ELR (cell line): ENCODE measurements at places on chromosomes 6 and 20.

- DNase-seq: no peak
Observed at GRCh38 chr6:167569041-167569805, 244.3 kb downstream of the TTLL2 start.

DNA sequence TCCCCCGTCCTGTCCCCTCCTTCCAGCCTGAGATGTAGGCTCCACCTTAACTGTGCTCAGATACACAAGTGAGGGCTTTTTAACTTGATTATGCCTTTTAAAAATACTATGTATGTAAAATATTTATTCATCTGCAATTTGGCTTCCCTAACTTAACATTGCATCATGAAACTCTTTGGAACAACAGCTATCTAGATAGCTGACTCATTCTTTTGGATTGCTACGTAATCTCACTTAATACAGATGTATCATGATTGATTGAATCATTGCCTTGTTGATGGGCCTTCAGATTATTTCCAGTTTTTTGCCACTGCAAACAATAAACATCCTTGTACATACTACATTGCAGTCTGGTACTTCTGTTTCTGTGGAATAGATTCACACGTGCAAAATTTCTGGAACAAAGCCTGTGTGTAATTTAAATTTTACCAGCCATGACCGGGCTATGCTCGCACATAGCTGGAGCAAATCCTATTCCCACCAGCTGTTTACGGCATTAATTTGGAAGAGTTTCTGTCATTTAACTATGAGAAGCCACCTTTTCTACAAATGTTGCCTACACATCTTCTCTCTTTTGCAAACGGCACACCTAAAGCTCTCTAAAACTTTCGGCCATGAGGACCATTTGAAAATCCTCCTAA is 6.5 kb downstream of the PRND start:
- peak; percentile 60 for DNase-seq

- DNase-seq: no peak
Observed at GRCh38 chr6:3904518-3904917, 55.3 kb downstream of the FAM50B start.

- peak; percentile 73 for DNase-seq
Observed at GRCh38 chr6:40894962-40895799, 143.8 kb downstream of the UNC5CL start.

DNA sequence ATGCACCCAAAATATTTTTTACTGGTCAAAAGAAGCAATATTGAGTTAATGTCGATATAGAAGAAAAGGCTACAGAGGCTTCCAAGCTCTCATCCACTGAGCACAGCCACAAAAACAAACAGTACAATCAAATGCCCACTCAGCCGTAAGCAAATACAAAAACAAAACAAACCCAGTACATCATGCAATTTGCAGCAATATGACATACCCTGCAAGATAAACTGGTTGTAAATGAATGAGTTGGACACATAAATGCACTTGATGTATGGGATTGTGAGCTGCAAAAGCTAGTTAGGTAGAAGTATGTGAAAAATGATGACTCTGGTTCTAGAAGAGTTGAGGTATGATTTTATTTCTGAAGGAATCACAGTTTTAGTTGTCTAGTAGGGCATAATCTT is 83.9 kb downstream of the SESN1 start:
- no peak for DNase-seq

GRCh38 chr6:144654506-144654905 is 369.4 kb downstream of the UTRN start:
- DNase-seq: no peak

DNA sequence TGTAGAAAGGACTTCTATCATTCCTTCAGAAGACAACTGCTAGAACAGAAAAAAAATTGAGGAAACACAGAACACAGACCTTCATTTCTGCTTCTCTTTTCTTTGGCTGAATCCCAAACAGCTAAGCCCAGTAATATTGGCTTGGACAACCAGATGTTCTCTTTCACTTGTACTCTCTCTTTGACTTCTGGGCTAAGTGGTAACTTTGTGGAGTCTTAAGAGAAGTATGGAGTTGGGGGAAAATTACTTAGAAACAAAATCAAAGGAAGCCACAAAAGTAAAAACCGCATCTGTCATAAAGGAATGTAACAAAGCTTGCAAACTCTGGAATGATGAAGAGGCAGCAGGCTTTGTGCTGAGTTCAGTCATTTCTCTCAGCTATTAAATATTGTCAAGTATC is 587.5 kb downstream of the CBLN4 start:
- DNase-seq: no peak

- DNase-seq: no peak
Observed at GRCh38 chr20:11894062-11894461, 23.6 kb upstream of the BTBD3 start.

DNA sequence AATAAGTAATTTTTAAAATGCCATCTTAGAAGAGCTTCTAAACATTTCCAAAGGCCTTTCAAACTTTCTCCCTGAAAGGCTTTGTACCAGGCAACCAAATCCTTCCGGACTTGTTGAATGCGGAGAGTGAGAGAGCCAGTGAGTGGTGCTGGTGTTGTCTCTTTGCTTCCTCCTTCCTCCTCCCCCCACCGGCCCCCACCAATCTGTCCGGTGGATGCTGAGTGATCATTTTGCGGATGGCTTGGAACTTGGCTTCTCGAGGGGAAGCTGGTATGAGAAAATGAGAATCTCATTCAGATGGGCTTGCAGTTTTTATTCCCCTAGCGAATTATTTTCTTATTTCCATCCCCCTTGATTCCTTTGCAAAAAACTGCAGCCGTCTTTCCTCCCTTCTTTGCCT is 97.3 kb downstream of the ANKRD60 start:
- peak; percentile 66 for DNase-seq

DNA sequence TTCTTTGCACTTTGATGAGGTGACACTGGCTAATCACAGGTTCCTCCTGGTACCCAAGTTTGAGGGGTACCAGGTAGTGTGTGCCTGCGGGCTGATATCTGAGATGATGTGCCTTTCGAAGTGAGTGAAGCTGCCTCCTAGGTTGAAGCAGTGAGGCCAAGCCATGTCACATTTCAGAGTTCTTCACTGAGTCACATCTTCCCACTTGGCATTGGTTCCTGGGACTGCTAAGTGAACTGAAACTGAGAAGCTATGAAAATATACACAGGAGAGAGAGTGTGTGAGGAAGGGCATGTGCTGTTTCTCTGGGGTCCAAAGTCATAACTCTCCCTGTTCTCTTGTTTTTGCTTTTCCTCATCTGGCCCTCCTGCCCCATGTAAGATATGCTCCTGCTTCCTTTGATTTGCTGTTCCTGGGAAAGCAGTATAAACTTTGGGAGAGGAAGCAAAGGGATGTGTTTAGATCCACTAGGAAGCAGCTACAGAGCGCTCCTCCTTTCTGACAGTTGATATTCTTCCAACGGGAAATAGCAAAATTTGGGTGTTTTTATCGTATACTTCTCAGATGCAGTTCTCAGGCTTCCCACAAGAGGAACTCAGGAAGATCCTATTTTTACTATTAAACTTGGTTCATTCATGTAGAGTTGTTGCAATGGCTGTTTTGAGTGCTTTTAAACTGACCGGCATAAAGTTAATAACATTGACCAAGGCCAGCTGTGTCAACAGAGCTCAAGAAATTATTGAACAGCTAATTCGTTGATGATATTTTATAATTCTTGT is 153.7 kb downstream of the MOXD1 start:
- no peak for DNase-seq

- DNase-seq: peak; percentile 42
Observed at GRCh38 chr6:27205375-27206278, 41.9 kb upstream of the PRSS16 start.

DNA sequence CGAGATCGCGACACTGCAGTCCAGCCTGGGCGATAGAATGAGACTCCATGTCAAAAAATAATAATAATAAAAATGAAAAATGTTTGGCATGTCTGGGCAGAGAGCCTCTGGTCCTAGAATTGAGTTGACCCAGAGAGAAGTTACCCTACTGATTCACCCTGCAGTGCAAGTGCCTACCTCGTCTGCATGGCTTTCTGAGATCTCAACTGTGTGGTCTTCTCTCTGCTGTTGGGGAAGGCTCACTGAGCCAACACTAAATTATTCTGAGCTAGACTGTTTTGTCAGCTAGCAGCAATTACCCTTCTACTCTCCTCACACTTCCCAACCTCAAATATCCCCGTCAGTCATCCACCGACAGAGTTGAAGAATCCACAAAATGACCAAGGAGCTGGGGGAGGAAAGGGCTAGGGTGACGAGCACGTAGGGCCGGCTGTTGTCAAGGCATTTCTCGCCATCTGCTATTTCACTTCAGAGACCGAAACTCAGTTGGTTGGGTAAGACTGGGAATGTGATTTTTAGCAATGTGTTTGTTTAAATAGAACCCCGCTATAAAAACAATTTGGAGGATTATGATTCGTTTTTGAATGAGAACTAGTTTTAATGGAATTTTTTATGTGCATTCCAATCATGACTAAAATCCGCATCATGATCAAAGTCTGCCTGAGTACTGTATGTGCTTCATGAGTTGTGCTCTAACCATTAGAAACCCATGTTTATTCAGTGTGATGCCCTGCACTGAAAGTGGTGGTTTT is 9.4 kb downstream of the MAS1 start:
- peak; percentile 91 for DNase-seq

DNA sequence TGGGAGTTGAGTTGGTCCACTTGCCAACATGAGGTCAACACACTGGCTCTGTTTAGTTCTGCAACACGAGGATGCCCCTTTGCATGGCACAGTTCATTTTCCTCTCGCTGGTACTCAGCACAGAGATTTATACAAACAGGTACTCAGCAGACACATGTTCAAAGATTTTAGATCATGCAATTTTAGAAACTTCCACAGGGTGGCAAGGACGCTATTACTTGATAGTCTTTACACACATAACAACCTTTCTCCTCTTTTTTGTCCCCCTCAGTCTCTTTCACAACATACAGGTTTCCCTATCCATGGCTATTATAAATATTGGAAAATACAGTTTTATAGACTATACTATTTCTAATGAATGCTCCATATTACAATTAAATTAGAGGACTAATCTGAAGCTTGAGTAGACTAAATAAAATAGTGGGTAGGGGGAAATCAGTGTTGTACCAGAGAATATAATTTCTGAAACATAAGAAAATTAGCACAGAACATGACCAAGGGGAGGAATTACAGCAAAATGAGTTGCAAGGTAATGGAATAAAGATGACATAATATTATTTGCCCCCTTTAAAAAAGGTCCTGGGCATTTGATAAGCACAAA is 331.8 kb upstream of the BTBD3 start:
- peak; percentile 28 for DNase-seq

DNA sequence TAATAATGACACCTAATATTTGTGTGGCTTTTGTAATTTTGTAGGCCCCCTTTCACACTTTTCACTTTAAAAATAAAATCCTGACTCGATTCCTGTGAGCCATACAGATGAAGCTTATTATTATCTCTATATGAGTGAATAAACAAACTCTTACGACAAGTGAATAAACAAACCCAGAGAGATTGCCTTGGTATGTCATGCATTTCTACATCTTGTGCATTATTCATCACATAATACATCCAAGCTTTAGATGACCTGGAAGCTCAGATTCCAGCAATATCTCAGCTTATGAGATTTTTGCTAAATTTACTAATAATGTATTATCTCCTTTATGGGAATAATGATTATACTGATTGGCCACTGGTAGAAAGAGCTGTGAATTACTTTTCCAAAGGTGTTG is 248.2 kb downstream of the TBX18 start:
- DNase-seq: no peak

GRCh38 chr6:99608059-99608885 is 1.6 kb downstream of the PRDM13 start:
- no peak for DNase-seq

GRCh38 chr6:21270636-21271201 is 322.8 kb upstream of the SOX4 start:
- no peak for DNase-seq

GRCh38 chr6:74631564-74631963 is 574.3 kb downstream of the COL12A1 start:
- no peak for DNase-seq

GRCh38 chr20:49281913-49282467 is 4.1 kb upstream of the ZNFX1 start:
- no peak for DNase-seq
